ENCODE measurements at places on chromosomes 3 and 15.

GRCh38 chr15:81337713-81338157, 13.8 kb upstream of the STARD5 start:
- DNase-seq, result no peak

DNA sequence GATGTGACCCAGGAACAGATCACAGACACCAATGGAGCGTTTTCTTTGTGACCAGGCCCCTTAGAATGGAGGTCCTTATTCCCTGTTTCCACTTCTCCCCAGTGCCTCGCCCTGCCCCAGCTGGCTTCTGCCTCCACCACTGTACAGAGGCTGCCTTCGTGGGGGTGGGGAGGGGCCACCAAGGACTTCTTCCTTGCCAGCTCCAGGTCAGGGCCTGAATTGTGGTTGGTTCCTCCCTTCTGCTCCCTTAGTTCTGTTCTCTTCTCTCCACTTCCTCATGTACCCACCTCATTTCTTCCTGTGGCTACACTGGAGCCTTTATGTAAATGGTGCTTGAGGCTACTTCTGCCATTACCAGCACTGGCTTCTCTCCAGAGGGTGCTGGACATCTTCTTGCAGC, 16.4 kb downstream of the TGM4 start:
- DNase-seq, result no peak

DNA sequence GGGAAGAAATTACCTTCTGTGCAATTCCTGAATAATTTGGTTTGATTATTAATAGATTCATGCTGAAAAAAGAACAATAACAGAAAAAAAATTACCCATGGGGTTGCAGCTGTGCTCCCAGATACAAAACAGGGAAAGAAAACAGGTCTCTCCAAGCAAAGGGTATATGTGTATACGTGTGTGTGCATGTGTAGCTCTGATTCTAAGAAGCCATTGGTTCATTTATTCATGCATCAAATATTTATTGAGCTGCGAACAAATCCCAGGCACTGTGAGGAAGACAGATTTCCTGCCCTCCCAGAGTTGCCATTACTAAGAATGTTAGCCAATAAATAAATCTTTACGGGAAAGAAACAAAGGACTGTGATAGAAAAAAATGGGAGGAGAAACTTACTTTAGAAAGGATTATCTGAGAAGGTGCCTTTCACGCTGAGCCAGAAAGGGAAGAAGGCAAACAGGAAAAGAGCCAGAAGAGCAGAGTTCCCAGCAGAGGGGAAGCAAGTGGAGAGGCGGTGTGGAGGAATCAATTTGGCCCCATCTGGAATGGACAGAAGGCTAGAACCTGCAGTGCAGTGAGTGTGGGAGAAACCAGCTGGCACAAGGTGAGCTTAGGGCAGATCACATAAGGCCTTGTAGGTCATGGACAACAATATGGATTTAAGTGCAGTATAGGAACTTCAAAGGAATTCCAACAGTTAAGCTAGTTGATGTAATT, 20.7 kb downstream of the CHL1 start:
- DNase-seq, result no peak

DNA sequence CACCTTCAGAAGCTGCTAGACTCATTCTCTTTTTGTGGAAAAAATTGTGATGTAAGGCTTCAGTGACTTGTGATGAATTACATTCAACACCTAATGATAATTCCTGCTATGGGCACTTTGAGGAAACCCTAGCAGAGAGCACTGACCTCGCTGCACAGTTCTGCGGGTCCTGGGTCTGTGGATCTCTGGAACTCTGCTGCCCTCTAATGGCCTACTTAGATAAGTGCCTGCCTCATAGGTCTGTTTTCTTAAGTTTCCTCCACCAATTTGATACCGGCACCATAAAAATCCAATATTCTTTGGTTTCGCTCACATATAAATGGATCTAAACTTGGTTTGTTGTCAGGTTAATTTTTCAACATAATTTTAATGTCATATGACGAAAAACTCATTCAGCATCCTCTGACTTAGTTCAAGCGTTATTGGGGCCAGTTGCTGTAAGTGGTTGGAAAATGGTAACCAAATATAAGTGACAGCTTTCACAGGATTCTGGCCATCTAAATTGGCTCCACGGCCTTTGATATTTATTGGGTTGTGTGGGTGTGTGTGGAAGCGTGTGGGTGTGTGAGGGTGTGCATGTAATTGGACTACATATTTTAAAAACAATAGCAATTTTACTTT, 10.4 kb downstream of the SLITRK3 start:
- peak; percentile 90 for DNase-seq

DNA sequence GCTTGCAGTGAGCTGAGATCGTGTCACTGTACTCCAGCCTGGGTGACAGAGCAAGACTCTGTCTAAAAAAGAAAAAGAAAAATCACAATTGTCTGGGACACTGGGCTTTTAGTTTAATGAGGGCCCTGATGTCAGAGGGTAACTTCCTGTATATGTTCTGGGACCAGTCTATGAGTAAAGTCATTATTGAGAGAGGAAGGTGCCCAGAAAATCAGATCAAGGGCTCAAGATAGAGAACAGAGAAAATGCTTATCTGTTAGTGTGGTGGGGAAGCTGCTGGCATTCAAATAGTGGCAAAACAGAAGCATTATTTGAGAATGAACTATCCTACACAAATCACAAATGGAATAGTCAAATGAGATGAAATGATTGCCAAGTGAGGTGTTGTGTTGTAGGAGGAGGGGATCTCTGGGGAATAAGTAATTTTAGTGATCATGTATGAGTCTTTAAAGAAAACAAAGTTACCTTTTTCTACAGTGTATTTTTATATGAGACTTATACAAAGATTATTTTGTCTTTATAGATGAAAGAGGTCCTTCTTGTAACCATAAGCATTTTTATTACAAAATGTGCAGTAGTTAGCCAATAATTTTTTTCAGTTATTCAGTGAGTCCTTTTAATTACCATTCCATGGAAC, 13.4 kb downstream of the ARIH2 start:
- no peak for DNase-seq

- DNase-seq, result peak; percentile 78
These were observed 751.7 kb upstream of the GOLIM4 start for GRCh38 chr3:168847291-168847883.

- DNase-seq, result peak; percentile 18
These were observed 175.6 kb downstream of the IL5RA start for GRCh38 chr3:2934541-2934940.
